ENCODE measurements at places on chromosomes 3 and 15.

GRCh38 chr3:148863814-148864213, 1.3 kb upstream of the CPA3 start:
- DNase-seq: no peak

- DNase-seq: no peak
These were observed 28.2 kb downstream of the CPOX start for GRCh38 chr3:98565237-98565643.

GRCh38 chr15:43492673-43493601, at the start of gene TP53BP1:
TP53BP1 (minus strand) TSS chr15:43493156; CDS start chr15:43493043, 113 bp downstream.
- peak; percentile 94 for DNase-seq

- DNase-seq: no peak
These were observed 67.0 kb downstream of the GSK3B start for GRCh38 chr3:120027226-120027625.

DNA sequence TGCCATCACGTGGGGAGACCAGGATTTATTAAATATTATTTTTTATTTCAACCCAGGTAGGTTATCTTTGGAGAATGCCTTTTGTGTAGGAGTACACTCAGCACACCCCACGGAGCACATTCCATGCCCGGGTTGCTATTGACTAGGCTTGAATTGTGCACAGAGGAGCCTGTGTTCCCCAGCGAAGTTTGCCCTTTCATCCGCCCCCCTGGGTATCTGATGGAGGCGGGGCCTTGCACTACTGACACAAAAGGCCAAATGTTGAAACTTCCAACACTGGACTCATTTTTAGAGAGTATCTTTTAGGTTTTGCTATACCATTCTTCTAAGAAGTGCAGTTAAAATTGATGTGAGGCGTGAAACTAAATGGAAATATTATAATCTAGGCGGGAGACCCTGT, 39.3 kb upstream of the PPP4R2 start:
- no peak for DNase-seq

DNA sequence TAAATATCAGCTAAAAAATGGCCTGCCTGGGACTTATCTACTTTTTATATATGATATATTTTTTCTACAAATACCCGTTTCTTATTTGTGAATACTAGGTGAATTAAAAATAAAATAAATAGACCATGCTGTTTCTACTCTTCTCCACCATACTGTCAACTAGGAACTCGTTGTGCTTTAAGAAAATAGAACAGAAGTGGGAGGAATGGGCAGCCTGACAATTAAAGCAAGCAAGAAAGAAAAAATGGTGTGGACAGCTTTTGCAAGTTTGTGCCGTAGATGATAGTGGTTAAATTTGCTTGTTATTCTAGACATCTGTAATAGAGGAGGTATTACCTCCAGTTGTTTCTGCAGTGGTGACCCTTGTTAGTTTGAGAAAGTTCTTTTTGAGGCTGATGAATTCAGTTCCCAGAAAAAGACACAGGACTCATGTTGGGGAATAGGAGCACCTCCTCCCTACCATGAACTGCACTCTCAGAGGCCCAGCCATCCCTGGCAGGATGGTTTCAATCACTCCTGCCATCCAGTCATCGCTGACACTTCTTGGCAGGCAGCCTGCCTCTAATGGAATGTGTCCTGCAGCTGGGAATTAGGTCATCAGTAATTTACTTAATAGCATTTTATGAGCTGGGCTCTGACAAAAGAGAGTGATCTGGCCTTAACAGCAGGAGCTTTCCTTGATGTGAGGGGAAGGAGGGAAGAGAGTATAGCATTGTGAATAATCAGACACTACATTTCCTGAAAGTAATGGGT, 105.0 kb upstream of the GAP43 start:
- no peak for DNase-seq

- DNase-seq: no peak
These were observed 2.0 kb upstream of the RNF111 start for GRCh38 chr15:58985443-58985842.

DNA sequence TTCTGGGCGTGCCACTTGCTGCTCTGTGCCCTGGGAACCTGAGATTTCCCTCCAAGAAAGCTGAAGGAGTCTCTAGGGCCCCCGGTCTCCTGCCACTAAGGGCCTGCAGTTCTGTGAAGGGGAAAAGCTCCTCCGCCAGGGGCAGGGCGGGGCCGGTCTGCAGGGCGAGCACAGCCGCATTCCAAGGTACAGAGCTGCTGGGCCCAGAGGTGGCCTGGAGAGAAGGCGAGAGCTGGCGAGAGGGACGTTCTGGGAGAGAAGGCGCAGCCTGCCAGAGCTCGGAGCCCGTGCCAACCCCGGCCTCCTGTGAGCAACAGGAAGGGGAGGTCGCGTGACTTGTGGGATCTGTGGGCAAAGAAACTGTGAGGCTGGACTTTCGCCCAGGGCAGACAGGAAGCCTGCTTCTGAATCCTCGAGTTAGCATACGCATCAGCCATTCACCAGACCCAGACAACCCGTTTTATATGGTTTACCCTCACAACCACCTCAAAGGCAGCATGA, 500.4 kb downstream of the SHQ1 start:
- peak; percentile 54 for DNase-seq

GRCh38 chr15:27662892-27663291, 436.2 kb downstream of the OCA2 start:
- DNase-seq: no peak

DNA sequence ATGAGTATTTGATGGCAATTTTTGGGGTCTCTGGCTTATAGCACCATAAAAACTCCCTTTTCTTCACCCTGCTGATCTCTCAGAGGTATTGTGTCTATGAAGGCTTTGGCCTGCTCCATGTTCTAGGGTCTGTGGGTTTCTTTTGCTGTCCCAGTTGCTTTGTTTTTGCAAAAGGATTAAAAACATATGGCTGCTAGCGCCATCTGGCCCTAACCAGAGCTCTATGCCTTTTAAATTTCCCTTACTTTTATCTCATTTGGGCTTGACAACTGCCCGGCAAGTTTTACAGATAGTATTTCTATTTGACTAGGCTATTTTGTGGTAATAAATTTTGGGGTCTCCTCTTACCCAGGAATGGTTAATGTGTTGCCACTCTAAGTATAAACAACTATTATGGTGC, 6.4 kb upstream of the GHRL start:
- DNase-seq: no peak

- no peak for DNase-seq
These were observed 31.7 kb upstream of the THUMPD3 start for GRCh38 chr3:9331171-9331570.

- peak; percentile 59 for DNase-seq
These were observed 68.4 kb upstream of the TNFAIP8L3 start for GRCh38 chr15:51162865-51163762.

DNA sequence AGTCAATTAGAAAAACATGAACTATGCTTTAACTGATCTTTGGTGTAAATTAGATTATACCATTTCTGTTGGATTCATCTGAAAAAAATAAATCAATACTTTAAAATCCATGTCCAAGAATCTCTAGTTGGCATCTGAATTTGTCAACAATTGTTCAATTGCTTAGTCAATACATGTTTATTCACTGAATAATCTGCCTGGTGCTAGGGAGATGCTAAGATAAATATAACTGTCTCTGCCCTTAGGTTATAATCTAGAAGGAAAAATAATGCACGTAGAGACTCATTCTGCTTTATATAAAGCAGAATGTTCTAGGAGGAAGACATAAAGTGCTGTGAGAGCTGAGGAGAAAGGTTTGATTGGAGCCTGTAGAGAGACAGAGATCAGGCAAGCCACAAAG, 537.2 kb upstream of the IL12A start:
- no peak for DNase-seq

DNA sequence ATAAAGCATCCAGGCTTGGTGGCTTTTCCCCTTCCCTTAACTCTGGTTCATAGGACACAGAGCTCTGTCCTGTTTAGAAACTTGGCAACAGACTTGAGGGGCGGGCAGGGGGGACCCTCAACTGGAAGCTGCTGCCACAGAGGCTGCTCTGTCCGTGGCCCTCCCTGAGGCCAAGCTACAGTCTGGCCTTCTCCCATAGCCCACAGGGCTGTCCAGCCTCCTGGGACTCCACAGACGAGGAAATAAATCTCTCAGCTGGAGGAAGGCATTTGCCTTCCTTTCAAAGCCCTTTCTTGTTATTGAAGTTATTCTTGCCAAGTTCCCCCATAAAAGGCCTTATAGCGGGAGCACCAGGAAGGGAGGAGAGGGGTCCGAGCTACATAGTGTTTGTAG, 248.8 kb upstream of the TPM1 start:
- no peak for DNase-seq

DNA sequence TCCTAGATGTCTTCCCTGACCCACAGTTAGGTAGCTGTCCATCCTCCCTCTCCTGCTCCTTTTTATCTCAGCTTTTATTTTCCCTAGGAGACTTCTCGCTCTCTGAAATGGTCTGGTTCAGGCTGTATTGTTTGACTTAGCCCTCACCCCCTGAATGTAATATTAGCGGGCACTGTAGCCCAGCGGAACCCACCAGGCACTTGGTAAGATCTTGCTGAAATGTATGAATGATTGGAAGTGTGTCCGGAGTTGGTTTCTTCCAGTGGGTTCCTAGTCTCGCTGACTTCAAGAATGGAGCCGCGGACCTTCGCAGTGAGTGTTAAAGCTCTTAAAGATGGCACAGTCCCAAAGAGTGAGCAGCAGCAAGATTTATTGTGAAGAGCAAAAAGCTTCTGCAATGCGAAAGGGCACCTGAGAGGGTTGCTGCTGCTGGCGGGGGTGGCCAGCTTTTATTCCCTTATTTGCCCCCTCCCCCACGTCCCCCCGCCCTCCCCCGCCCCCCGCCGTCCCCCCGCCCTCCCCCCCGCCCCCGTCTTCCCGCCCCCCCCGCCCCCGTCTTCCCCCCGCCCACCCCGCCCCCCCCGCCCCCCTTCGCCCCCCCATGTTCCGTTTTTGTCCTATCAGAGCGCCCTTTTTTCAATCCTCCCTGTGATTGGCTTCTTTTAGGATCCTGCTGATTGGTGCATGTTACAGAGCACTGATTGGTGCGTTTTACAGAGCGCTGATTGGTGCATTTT, 694 bp upstream of the EEFSEC start:
- DNase-seq: no peak

- peak; percentile 51 for DNase-seq
These were observed 383.1 kb upstream of the TPRG1 start for GRCh38 chr3:188788621-188789081.

- no peak for DNase-seq
These were observed 148.6 kb upstream of the MME start for GRCh38 chr3:154931484-154931883.

DNA sequence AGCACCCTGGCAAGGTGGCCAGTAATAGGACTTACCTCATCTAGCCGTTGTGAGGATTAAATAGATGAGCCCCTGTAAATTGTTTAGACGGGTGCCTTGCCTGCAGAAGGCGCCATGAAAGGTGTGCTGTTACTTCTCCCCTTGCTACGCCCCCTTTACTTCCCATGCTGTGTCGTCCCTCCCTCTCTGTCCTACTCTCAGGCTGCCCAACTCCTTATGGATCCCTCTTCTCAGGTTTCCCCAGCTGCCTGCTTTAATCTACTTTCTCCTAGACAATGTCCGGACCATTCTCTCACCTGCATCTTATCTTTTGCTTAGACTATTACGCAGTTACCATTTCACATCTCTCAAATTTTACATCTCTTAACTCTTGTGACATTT, 1.7 kb upstream of the FBXW12 start:
- no peak for DNase-seq

DNA sequence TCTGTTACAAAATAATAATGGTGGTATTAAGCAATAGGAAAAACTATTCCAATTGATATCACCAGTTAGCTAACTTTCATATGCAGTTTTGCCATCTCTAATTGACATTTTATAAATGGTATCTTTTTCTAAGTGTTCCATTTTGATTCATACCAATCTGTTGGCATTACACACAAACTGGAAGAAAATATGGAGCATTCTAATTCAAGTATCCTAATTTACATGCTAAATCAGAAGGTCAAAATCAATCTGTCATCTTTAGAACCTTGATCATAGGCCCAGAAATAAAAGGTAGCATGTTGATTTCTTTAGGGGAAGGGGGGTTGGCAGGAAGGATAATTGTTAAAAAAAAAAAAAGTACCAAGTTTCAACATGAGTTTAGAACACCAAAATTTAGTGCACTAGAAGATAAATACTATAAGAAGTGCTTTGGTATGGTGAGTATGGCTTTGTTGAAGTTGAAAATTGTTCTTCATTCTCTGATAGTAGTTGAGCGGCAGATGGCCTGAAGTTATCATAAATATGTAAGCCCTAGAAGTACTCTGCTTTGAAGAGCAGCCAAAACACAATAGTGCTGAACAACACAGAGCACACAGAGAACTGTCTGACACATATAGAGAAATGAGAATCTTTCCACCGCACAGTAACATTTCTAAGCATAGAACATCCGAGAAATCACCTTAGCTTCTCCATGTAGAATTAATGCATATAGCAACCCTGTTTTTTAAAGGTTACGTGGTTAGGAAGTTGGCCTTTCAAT, 130.1 kb downstream of the TAFA4 start:
- no peak for DNase-seq

DNA sequence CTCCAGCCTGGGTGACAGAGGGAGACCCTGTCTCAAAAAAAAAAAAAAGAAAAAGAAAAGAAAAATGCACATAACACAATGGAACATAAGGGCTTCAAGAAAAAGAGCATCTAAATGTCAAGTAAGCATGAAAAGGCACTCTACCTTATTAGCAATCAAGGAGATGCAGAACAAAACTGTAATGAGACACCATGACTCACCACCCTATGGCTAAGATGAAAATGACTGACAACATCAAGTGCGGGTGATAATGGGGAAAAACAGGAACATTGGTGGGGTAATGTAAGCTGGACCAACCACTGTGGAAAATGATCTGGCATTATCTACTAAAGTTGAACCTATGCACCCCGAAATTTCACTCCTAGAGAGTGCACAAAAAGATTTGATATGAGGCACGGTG, 19.6 kb upstream of the NSMCE3 start:
- DNase-seq: no peak

DNA sequence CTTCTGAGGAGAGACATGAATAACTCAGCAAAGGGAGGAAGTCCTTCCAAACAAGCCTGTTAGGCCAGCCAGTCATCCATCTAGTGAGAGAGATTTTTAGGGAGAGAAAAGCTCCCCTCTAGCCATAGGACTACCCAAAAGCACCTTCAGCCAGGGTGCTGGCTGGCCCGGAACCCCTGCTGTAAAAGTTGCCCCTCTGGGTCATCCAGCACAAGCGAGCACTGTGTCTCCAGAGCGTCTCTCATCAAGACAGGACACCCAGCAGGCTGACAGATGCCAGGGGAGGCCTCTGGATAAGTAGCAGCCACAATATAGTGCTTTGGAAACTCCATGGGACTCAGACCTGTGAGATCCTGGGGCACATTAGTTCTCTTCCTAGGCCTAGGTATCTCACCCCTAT, 24.5 kb downstream of the ANXA2 start:
- no peak for DNase-seq

DNA sequence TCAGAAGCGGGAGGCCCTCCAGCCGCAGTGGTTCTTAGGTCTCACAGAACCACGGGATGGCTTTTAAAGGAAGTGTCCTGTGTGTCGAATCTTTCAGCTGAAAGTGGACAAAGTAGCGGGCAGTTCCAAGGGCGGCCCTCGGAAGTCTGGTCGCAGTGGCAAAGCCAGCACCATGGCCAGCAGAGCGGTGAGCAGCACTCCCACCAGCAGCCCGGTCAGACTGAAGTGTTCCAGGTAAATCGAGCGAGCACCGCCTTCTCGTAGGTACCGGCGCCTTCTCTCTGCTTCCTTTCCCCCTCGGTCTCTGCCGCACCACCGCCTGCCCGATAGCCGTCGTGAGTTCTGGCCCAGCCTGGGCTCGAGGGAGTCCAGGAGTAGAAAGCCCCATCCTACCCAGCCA, 103.6 kb upstream of the ABHD17C start:
- DNase-seq: no peak
